Endothelial cell (in vitro differentiated cells): ENCODE measurements at places on chromosomes 3 and 15.

- no peak for DNase-seq
Measured at GRCh38 chr3:151206201-151206600, 3.2 kb upstream of the GPR171 start.

DNA sequence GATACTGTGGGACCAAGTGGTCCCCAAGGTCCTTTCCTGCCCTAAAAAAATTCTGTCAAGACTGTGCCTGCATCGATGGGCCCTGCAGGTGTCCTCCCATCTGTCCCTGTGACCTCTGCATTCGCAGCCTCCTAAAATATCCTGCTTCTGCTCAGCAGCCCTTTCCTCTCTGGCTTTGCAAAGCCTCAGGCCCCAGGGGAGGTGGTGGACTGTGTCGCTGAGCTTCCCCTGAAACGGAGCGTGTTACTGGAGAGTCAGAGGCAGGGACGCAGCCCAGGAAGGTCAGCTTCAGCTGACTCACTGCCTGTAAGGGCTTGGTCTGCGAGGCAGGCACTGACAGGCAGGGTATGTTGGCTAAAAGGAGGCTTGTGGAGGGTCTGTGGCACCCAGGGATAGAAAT is 110.0 kb downstream of the RAB11A start:
- no peak for DNase-seq

DNA sequence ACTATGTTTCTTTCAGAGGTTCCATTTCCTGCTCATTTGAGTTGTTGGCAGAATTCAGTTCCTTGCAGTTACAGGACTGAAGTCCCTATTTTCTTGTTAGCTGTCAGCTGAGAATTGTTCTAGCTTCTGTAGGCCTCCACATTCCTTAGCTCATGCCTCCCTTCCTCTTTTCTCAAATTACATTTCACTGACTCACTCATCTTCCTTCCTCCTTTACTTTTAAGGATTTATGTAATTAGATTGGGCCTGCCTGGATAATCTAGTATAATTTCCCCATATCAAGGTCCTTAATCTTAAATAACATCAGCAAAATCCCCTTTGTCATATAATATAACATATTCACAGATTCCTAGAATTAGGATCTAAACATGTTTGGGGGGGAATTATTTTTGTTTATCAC is 40.6 kb upstream of the RBMS3 start:
- no peak for DNase-seq

- DNase-seq = no peak
Measured at GRCh38 chr15:39318231-39318630, 262.6 kb upstream of the THBS1 start.

GRCh38 chr3:191170097-191170496 is 28.9 kb upstream of the OSTN start:
- DNase-seq = no peak

- no peak for DNase-seq
Measured at GRCh38 chr3:45381168-45381852, 7.1 kb upstream of the LARS2 start.

DNA sequence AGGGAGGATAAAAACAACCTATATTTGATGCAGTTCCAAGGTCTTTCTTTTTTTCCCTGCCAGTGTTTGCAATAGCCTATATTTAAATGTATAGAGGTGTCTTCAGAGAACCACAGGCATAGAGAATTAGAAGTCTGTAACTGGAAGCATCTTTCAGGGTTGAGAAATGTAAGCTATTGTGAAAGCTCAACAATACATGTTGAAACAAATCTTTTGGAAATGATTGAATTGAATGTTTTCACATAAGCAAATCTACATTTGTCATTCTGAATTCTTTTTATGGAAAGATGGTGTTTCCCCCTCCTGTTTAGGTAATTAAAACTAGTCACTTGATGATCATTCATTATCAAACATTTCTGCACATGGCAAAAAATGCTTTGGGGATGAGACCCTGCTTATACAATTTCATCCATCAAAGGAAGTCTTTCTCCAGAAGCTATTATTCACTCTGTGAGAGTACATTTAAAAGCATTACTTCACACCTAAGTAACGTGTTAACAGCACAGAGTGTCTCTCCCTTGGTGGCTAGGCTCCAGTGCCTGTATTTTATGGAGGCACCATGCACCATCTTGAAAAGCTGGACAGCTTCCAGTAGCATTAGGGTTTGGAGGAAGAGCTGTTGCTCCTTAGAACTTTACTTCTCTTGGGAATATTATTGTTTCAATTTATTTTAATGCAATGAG is 406.2 kb downstream of the LSAMP start:
- DNase-seq = no peak

DNA sequence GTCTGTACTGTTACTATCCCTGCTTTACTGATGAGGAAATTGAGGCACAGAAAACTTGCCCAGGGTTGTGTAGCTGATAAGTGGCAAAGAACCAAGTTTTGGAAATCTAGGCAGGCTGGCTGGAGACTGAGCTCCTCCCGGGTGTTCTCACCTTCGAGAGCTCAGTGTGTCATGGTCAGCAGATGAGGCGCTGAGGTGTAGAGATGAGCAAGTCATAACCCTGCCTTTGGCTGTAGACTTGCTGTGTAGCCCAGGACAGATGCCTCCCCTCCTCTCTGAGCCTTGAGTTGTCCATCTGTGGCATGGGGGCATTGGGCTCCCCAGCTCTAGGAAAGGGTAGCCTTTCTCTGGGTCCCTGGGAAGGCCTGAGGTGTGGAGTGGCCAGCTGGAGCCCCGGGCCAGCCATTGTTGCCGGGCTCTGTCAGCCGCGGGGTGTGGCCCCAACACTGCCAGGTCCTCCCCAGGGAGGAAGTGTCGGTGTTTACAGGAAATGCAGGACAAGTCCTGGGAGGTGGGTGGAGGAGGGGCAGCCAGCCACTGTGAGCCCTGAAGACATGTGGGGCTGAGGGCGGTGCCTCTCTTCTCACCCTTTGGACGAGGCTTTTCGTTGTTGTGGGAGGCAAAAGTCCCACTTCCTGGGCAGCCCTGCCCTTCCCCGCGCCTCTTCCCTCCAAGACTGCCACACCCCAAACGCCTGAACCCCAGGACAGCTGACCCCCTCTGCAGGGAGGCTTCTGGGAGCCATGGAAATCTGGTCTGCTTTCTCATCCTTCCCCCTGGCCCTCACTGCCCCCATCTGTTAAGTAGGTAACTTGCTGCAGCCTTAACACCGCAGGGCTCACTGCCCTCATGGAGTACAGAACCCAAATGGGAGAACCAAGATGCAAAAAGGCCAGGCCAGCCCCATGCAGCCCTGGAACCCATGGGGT is 29.1 kb downstream of the FGD5 start:
- peak; percentile 71 for DNase-seq

GRCh38 chr3:60056404-60056803 is 1006.6 kb upstream of the CFAP20DC start:
- DNase-seq = no peak

DNA sequence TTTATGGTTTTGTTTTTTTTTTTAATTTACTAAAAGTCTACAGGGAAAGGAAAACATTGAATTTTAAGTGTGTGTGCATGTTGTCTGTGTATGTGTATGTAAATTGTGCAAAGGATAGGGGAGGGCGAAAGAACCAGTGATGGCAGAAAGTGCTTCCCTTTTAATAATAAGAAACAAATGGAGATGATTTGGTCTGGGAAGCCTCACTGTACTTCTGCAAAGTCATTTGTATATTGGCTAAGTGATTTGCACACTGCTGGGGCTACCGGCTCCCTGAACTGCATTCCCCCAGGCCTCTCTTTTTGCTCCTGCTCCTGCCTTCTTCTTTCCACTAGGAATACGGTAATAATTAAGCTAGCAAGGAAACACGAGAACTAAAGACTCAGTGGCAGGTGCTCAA is 101.2 kb downstream of the CD47 start:
- no peak for DNase-seq

- no peak for DNase-seq
Measured at GRCh38 chr15:28885128-28885629, 595 bp upstream of the APBA2 start.

GRCh38 chr15:50880206-50880605 is 28.3 kb upstream of the AP4E1 start:
- no peak for DNase-seq

GRCh38 chr3:197957790-197958133 is 2.3 kb upstream of the LMLN start:
- no peak for DNase-seq

- DNase-seq = no peak
Measured at GRCh38 chr15:70802629-70803028, 39.3 kb upstream of the UACA start.

DNA sequence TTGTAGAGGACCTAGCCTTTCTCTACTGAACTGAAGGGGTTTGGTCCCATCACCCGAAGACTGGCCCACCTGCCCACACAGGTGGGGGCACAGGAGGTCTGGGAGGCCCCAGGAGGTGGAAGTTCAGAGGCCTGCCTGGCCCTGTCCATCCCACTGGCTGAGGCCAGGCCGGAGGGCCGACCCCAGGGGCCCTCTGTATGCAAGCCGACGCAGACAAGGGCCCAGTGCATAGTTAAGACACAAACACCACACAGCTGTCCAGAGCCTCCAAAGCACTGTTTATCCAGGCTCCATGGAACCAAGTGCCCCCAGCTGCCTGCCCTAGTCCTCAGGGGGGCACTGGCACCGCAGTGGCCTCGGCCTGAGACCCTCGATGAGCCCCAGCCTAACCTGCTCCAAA is 26.7 kb downstream of the SNX33 start:
- no peak for DNase-seq

DNA sequence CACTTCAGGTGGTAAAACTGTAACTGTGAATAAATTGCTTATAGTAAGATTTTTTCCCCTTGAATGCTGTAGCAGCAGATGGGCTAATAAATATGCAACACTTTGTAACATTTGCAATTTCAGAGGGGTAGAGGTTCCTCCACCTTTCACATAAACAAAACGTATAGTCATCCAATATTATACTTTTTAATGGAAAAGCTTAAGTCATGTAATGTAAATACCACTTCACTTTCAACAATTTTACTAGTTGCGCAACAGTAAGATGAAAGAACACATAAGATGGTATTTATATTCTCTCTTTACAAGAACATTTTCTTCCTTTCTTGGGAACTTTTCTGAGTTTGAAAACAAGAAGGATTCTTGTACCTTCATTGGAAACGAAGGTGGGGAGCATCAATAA is 56.6 kb upstream of the FAM3D start:
- DNase-seq = no peak

- DNase-seq = no peak
Measured at GRCh38 chr15:100972975-100973350, 53.8 kb downstream of the LRRK1 start.

DNA sequence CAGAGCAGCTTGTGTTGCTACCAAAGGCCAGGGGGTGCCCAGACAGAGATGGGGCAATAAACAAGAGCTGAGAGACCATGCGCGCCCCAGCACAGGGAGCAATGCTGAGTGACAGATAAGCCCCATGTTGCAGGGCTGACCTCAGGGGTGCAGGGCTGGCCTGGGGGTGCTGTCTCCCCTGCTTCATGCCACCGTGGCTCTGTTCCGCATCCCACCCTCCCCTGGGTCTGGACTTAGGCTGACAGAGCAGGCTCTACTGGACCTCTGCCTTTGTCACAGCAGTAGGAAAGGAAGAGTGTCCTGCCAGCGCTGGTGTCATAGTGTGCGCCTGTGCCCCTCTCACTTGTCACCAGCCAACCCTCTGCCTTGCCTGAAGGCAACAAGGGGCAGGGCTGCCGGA is 67.4 kb upstream of the IQSEC1 start:
- DNase-seq = no peak

- no peak for DNase-seq
Measured at GRCh38 chr15:68542771-68543164, 36.0 kb upstream of the CORO2B start.

GRCh38 chr3:177050501-177051237 is 146.6 kb downstream of the TBL1XR1 start:
- DNase-seq = no peak

DNA sequence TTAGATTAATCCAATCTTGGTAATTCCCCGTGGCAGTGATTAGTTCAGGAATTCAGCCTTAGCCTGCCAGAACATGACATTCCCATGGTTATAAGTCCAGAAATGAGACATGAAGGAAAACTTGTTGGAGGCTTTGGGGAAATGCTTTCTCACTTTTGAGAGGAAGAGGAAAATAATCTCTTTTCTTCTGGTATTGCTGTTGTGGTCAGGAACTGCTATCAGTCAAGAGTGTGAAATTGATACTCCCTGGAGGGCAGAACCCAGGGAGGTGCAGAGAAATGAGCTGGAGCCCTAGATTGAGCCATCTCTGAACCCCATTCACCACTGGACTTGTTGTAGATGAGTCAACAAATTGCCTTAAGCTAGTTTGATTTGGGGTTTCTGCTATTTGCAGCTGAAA is 38.6 kb upstream of the APH1B start:
- DNase-seq = no peak

- no peak for DNase-seq
Measured at GRCh38 chr15:99974246-99974645, 241.0 kb upstream of the LYSMD4 start.

DNA sequence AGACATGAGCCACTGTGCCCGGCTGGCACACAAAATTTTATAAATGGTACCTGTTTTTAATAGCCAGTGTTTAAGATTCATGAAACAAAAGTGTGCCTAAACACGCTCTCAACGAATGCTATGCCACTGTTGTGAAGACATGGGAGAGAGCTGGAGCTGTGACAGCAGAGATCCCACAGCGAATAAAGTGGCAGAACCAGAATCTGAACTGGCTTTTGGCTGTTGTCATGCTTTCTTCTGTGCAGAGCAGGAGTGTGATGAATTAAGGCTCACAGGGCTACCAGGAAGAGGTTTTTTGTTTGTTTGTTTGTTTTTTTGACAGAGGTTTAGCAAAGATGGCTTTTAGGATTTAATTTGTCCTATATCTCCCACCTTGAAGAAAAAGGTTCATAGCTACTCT is 14.5 kb downstream of the PTPRG start:
- no peak for DNase-seq

DNA sequence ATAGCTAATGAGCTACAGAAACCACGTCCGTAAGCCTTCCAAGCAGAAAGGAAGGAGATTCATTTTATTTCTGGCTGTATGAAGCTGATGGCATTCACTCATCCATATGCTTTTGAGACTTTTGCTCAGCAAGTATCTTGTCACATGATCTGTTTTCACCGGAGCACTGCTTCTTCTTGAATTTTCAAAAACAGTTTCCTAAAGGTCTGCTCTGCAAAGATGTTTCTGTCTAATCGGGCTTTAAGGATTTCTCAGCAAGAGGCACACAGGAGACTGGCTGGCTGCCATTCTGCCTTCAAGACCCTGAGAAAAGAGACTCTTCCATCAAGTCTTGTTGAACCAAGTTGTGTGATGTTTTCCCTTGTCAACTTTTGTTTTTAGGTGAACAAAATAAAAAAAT is 289.6 kb upstream of the LYSMD4 start:
- DNase-seq = no peak

DNA sequence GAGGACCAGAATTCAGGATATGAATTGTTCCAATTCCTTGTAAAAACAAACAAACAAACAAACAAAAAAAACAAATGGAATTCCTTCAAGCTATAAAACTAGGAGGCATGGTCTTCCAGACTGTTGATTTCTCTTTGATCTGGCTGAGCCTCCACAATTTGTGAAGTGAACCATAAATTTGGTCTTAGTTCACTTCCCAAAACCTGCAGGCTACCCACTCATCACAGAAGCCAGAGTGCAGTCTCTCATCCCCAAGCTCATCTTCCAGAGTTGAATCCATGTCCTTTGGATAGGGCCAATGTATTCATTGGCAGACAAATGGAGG is 203.9 kb downstream of the DTWD1 start:
- no peak for DNase-seq

GRCh38 chr3:184332370-184333090 is 4.9 kb upstream of the FAM131A start:
- peak; percentile 49 for DNase-seq
